ENCODE measurements at places on chromosomes 13 and 19.

DNA sequence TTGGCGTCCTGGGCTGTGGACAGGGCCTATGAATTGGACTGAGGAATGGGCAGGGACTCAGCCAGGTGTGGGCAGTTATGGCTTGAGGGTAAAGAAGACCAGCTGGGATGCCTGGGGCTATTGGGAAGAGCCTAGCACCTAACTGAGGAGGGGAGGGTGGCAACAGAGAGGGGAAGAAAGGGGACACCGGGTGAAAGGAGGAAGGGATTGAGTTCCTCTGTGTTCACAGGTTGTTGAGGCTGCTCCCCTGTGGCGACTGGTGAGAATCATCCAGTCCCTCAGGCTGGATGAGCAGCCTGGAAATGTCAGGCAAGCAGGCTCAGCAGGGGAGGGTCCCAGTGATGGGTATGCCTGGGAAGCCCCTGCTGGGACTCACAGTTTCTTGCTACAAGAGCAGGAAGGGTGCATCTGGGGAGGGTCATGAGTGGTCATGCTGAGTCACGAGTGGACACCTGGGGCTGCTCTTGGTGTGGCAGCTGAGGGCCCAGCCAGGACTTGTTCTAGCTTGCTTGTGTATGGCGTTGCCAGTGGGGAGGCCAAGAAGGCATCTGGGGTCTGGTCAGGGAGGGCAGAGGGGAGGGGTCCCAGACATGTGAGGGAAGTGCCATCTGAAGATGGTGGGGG, 1.4 kb downstream of the ZNF324 start:
- no peak for DNase-seq

GRCh38 chr13:99321709-99322108, 14.5 kb upstream of the GPR183 start:
- no peak for DNase-seq

DNA sequence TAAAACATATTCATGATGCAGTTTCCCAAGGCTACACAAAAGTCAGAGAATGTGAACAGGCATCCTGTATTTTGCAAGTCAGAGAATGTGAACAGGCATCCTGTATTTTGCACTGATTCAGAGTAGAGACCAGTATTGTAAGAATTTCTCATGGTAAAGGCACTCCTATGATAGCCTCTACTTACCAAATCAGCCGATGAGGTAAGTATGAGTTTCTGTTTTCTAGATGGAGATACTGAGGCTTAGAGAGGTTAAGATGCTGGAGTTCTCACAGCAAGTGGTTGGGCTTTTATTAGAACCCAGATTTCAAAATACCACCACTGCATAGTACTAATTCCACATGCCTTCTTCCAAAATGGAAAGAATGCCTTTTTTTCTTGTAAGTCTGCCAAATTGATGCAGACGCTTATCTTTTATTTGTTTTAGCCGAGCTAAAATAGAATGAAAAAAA, 12.3 kb downstream of the TPT1 start:
- DNase-seq, result no peak

DNA sequence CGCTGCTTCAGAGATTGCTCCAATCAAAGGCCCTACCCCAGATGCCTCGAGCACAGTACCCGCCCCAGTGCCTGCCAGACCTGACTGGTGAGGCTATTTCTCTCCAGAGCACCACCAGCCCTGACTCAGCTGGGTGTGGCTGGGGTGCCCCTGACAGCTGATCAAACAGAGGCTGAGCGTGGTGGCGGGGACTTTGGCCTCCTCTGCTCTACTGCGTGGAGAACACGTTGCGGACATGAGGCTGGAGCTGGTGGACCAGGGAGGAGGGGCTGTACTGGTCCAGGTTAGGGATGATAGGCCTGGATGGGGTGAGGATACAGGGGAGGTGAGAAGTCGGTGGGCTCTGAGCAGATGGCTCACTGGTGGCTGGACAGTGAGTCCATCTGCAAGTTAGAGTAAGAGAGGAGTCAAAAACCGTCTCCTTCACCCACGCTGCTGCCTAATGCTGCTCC, 3.5 kb upstream of the DOCK6 start:
- DNase-seq, result no peak

DNA sequence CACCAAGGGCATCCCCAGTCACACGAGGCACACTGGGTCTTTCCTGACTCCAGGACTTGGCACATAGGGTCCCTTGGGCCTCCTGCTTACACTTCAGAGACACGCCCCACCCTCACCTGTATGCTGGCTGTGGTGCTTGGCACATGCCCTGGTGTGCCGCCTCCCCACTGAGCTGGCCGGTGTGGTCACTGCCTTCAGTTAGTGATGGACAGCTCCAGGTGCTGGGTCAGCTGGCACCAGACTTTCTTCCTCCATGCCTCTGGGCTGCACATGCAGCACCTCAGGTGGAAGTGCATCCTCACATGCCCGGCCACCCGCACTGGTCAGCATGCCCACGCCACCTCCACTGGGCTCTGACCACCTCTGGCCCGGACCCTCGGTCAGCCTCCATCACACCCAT, 52.9 kb downstream of the KLF2 start:
- DNase-seq, result no peak

GRCh38 chr13:48816700-48817099, 159.0 kb upstream of the FNDC3A start:
- no peak for DNase-seq

DNA sequence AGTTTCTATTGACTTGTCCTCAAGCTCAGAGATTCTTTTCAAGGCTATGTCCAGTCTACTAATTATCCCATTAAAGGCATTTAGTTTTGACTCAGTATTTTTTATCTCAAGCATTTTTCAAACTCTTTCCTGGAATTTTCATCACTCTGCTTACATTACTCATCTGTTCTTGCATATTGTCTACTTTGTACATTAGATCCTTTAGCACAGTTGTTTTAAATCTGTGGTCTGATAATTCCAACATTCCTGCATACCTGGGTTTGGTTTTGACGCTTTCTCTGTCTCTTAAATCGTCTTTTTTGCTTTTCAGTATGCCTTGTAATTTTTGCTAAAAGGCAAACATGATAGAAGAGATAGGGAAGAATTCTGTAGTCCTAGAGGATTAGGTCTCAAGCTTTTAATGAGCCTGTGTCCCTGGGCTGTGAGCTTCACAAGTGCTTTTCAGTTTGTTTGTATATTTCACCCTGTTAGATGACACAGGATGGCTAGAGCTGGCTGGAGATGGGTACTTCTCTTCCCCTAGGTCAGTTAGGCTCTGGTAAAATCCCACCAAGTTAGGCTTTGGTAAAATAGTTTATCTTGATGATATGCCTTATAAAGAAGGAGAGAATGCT, 46.1 kb upstream of the GPC6 start:
- DNase-seq, result no peak

GRCh38 chr13:94717916-94718315, 5.6 kb upstream of the SOX21 start:
- DNase-seq, result no peak

DNA sequence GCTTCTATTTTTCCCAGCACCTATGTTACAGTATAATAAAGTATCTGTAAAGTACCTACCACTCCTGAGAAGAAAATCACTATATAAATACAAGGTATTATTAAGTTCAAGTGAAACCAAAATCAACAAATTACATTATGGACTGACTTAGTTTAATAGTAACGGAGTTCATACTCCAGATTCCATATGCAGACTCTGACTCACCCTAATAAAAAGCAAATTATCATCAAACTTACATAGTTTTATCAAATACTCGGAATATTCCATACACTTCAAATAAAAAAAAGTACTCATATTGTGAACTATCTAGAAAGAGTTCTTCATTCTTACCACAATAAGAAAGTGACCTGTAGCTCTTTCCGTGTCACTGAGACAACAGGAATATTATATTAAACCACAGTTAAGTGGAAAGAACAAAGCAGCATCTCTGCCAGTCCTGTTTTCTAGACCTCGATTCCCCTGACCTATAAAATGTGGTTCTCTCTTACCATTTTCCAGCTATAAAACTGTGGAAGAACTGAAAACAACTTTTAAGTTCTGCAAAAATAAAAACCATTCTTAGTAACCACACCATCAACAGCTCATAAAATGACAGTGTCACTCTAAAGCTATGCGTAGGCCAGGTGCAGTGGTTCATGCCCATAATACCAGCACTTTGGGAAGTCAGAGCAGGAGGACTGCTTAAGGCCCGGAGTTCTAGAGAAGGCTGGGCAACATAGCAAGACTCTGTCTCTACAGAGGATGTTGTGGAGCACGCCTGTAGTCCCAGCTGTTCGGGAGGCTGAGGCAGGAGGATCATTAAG, 42.6 kb downstream of the USP12 start:
- no peak for DNase-seq

All from KG1 (cell line).